ENCODE measurements at places on chromosomes 16 and 17.

- DNase-seq = no peak
Observed at GRCh38 chr17:46911311-46911710, 11.6 kb upstream of the GOSR2 start.

DNA sequence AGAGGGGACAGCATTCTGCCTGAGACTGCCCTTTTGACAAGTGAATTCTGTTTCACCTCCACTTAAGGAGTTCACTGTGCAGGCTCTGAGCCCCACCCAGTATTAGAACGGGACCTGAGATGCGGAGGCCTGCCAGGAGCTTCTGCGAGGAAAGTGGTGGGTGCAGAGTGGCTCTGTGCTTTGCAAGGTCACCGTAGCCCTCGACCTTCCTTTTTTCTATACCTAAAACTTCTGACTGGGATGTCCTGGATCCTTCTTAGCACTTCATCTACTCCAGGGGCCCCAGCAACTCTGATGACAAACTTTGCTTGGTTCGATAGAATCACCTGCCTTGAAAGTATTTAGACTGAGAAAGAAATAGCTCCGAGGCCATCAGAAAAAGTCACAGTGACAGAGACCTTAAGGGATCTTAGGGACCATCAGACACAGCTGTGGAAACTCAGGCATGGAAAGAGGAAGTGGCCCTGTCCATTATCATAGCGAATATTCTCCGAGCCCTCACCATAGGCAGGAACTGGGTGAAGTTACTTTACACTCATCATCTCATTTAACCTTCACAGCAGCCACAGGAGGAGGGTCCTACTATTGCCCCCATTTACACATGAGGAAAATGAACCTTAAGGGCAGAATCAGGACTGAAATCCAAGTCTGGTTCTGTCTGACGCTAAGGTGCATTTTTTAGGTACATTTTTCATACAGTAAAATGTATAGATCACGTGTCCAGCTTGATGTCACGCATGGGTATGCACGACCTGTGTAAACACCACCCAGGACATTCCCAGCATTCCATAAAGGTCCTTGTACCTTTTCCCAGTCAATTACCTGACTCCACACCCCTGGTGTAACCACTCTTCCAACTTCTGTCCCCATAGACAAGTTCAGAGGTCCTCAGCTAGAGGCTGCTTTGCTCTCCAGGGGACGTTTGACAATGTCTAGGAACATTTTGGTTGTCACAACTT, 676 bp upstream of the KRT13 start:
- no peak for DNase-seq

GRCh38 chr17:9850151-9850550, 24.4 kb downstream of the GLP2R start:
- no peak for DNase-seq

DNA sequence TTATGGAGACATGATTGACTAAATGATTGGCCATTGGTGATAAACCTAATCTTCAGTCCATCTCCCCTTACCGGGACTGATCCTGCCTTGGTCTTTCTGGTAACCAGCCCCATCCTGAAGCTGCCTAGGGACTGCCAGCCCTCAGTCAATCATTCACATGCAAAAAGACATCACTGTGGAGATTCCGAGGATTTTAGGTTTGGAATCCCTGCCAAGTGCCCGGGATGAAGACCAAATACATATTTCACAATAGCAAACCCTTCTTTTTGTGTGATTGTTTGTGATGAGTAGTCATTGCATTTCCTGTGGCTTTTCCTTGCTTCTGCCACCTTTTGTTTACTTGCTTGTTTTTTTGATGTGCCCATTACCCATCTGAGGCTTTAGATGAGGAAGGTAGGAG, 44.0 kb downstream of the EPN2 start:
- DNase-seq = no peak

DNA sequence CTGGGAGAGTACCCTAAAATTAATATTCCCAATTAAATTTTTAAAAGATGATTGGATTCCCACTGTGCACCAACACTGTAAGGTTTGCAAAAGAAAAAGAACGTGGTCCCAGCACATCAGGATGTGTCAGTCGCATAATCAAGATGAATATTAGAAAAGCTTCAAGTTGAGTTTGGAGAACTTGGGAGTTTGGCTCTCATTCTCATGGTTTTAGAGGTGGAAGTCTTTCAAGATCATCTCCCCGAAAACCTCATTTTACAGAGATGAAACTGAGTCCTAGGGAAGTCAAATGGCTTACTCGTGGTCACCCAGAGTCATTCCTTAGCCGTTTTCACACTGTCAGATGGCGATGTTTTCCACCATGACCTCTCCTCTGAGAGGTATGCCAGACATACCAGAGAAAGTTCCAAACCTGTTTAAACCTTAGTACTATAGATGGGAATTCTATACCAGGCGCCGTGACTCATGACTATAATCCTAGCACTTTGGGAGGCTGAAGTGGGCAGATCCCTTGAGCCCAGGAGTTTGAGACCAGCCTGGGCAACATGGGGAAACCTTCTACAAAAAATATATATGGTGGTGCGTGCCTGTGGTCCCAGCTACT, 1.2 kb downstream of the SEC14L1 start:
- DNase-seq = no peak

DNA sequence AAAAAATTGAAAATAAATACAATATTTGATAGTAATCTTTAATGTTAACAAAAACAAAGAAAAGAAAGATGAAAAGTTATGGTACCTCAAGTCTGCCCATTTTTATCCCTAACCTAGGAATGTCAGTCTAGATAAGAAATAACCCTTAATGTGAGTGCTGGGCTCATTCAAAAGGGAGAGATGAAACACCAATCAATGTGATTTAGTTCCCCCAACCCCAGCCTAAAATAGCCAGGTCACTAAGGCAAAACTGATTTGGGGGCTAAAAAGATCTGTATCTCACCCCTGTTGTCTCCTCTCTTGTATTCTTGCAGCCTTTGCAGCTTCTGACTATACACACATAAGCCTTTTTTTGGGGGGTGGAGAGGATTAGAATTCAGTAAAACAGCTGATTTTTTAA, 3.2 kb upstream of the IGF2BP1 start:
- no peak for DNase-seq

GRCh38 chr17:80773243-80773991, 218.2 kb upstream of the CHMP6 start:
- no peak for DNase-seq

- no peak for DNase-seq
Observed at GRCh38 chr17:17349724-17350106, 46.5 kb downstream of the NT5M start.

- no peak for DNase-seq
Observed at GRCh38 chr17:80689129-80689619, 144.5 kb downstream of the RPTOR start.

DNA sequence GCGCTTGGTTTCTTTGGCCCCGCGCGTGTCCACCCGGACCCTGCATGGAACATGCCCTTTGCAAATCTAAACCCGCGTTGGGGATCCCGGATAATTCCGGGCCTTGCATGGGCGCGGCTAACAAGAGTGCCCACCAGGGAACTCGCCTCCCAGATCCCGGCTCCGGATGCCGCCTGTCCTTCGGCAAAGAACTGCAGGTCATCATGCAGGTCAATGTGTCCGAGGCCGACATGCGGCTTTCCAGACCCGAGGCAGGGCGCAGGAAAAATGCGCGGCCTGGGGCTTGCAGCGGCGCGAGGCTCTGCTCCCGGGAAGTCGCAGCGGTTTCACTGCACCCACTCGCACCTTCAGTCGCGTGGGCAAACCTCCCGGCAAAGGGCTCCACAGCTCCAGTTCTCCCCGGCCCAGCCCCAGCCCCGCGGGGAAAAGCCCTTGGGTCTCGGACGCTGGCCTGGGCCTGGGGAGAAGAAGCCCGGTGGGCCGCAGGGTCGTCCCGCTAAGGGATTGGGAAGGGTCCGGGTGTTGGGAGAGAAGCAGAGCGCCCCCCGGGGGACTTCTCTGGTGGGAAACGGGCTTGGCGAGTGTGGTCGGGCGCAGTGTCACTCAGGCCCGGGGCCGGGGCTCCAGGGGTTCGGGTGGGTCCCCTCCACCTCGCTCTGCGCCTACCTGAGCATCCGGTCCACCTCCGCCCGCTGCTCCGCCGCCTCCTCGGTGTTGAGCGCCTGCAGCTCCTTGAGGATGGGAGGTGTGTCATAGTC, 805 bp downstream of the HNF1B start:
- no peak for DNase-seq

- no peak for DNase-seq
Observed at GRCh38 chr16:46618516-46618915, 2.7 kb downstream of the SHCBP1 start.

DNA sequence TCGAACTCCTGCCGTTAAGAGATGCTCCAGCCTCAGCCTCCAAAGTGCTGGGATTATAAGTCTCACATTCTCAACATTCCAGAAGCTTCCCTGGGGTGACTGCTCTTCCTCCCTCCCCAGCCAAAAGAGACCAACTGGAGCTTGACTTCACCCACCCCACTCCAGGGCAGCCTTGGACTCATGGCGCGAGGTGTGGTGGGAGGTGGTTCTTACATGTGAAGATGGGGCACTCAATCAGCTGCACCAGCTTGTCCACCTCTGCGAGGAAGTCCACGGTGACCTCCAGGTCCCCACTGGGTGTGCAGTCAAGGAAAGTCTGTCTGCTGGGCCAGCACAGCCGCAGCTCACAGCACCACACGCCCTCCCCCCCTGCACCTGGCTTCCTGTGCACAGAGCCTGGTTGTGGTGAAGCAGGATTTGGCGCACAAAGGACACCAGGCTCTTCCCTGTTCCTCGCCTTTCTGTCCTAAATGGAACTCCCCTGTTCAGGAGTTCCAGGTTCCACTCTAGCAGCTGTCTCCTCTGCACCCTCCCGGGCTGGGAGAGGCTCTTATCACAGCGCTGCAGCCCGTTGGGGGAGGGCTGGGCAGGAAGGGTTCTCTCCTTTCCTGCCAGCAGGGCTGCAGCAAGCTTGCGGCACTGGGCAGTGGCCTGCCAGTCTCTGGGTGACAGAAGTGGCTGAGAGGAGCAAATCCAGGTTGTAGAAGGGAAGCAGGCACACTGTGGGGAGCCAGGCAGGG, 9.6 kb upstream of the MTSS2 start:
- DNase-seq = no peak

DNA sequence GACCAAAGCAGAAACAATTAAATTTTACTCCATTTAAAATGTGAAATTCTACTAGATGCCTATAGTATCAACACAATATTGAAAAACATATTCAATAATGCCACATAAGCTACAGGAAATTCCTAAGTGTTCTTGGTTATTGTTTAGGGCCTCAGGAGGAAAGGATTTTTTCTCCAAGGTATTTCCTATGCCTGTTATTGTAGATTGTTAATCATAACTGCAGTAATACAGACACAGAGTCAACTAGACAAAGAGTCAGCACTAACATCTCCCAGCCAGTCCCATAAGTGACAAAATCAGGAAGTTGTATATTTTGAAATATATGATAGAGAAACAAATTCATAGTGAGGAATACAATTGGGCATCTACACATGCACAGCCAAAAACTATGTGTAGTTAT, 782.7 kb upstream of the KIF2B start:
- no peak for DNase-seq

DNA sequence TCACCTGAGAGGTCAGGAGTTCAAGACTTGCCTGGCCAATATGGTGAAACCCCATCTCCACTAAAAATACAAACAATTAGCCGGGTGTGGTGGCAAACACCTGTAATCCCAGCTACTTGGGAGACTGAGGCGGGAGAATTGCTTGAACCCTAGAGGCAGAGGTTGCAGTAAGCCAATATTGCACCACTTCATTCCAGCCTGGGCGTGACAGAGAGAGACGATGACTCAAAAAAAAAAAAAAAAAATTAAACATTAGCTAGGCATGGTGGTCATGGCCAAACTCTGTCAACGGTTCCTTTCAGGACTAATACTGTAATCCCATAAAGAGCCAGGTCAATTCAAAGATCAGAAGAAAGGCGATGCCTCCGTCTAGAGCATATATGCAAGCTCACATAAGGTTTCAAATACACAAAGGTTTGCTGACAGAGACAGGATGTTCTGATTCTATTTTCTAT, 2.4 kb downstream of the RNF157 start:
- DNase-seq = no peak

- no peak for DNase-seq
Observed at GRCh38 chr17:43142153-43142552, 17.0 kb upstream of the BRCA1 start.

GRCh38 chr17:66268247-66268927, 34.0 kb upstream of the PRKCA start:
- no peak for DNase-seq

DNA sequence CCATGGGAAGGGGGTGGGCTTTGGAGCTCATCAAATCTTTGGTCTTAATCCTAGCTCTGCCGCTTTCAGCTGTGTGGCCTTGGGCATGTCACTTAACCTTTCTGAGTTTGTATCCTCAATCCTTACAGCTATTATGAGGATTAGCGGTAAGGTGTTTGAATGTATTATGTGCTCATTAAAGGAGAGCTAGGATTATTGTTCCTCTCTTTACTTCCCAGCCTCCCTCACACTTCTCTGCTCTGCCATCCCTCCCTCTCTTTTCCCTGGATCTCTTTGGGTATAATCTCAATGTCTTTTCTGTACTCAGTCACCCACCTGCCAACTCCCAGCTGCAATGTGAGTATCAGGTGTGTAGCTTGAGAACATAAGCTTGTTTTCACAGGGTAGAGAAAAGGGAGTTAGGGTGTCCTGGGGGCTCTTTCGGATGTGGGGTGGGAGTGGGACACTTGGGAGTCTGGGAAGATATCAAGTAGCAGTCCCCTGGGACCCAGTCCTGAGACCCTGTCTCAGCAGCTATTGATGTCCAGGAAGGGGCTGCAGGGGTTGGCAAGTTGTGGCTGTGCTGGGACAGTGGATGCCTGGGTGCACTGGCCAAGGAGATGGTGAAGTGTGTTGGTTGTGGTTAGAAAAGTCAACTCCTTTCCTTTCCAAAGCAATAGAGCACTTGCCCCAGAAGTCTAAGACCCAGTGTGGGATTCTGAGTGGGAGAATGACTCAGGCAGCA, 1.8 kb downstream of the EFNB3 start:
- DNase-seq = no peak

DNA sequence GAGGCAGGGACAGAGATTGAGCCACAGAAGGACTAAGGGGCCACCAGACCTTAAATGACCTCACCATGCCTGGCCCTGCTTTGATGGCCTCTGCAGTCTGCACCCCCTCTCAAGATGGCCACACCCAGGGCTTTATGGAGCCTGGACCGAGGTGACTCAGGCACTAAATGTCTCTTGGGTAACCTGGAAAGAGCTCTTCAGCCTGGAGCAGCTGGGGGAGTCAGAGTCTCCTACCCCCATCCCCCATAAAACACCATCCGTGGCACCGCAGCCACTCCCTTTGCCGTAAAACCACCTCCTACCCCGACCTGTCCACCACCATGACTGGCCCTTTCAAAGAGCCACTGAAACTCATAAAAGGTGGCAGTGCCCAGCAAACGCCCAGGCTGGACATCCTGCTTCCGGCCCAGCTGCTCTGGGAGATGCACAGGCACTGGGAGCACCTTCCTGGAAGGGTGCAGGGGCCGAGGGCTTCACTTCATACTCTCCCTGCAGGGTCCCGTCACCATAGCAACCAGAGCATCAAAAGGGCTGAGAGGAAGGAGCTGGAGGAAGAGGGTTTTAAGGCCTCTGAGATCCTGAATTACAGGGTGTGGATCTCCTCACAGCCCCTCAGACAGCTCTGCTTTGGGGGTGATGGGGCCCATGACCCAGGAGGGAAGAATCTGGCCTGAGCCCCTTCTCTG, 22.3 kb downstream of the FOXN1 start:
- DNase-seq = no peak

- no peak for DNase-seq
Observed at GRCh38 chr16:88938119-88938776, 38.8 kb downstream of the CBFA2T3 start.
